ENCODE measurements at places on chromosomes 5 and 9.

DNA sequence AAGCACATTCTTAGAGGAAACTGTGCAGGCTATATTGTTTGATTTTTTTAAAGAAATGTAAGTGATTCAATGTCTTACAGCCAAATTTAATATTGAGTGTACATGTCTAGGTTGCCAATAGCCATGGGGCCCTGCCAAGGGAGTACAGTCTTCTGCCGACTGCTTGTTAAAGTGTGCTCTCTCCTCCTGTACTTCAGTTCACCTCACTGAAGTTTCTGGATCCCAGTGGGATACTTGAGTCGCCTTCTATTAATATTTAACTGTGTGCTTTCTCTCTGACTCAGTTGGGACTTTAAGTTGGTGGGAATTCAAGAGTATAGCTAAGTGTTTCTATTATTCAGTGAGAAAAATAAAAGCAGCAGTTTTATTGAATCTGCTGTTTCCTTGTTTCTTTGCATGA lies 44.5 kb upstream of the C5orf47 start:
- no peak for DNase-seq

DNA sequence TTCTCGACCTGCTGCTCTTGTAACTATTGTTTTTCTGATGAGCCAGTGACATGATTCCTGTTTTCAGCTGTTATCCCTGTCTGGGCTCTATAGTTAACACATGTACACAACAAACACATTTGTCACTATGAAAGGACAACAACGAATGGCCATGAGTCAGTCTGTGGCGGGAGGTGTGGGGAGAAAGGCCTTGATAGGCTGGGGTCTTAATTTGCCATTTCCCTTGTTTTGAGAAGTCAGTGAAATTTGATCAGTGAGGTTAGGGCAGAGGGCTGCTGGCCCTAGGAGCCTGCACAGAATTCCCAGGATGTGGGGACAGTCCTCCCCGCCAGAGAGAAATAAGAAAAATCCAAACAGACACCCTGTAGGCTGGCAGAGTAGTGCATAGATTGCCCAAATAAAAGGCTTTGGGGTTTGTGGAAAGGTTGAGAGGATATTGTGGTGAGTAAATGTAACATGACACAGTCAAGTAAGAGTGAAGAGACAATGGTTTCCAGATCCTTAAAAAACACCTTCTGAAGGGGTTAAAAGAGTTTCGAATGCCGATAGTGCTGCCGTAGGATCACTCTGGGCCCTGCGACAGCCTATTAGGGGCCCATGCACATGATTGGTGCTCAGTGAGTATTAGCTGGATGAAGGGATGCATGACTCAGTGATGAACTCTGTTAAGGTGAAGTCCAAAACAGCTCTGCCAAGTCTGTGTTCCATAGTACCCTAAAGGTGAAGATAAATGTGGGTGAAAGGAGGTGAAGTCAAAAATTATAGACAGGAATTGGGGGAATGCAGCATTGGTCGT lies 110.9 kb upstream of the PRRC1 start:
- no peak for DNase-seq

- no peak for DNase-seq
These were observed 209.5 kb downstream of the IRX2 start for GRCh38 chr5:2542026-2542425.

- peak; percentile 25 for DNase-seq
These were observed 108.9 kb upstream of the CHD1 start for GRCh38 chr5:99037668-99038067.

GRCh38 chr5:72379936-72380335 lies 59.8 kb downstream of the PTCD2 start:
- no peak for DNase-seq

Data from NB4 (cell line).